ENCODE measurements at places on chromosomes 4 and X.

GRCh38 chr4:88275949-88276515 is 8.3 kb downstream of the PPM1K start:
- DNase-seq = no peak

DNA sequence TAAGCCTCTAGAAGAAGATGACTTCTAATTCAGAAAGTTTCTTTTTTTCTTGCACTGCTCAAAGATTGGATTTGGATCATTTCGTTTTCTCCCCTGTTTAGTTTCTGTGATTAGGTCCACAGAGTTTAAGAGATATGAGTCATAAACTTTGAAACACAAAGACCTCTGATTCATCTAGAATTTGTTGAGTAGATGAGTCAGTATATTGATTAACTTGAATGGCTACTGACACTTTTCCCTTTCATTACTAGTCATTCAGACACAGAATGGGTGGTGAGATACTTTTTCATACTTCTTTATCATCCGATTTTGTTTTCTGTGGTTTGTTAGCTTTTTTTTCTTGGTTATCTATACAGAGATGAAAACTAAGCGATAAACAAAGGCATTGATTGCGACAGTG is 34.1 kb upstream of the AFF2 start:
- DNase-seq = no peak

DNA sequence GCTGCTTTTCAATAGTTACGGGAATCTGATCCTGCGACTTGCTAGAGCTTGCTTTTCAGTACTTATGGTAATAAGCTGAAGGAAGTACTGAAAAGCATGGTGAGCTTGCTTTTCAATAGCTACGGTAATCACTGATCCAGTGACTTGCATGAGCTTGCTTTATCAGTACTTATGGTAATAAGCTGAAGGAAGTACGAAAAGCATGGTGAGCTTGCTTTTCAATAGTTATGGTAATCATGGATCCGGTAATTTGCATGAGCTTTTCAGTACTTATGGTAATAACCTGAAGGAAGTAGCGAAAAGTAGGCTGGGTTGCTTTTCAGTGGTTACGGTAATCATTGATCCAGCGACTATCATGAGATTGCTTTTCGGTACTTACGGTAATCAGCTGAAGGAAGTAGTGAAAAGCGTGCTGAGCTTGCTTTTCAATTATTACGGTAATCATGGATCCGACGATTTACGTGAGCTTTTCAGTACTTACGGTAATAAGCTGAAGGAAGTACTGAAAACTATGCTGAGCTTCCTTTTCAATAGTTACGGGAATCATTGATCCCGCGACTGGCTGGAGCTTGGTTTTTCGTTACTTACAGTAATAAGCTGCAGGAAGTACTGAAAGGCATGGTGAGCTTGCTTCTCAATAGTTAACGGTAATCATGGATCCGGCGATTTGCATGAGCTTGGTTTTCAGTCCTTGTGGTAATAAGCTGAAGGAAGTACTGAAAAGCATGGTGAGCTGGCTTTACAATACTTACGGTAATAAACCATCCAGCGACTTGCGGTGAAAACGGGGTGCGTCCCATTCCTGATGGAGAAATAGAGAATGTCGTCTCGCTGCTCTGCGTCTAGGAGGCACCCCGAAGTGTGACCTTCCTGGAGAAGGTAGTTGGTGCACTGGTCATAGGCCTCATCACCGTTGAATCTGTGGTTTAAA is 6.5 kb downstream of the CRLF2 start:
- peak; percentile 68 for DNase-seq

GRCh38 chr4:76802236-76803021 is 95.5 kb downstream of the SOWAHB start:
- no peak for DNase-seq

DNA sequence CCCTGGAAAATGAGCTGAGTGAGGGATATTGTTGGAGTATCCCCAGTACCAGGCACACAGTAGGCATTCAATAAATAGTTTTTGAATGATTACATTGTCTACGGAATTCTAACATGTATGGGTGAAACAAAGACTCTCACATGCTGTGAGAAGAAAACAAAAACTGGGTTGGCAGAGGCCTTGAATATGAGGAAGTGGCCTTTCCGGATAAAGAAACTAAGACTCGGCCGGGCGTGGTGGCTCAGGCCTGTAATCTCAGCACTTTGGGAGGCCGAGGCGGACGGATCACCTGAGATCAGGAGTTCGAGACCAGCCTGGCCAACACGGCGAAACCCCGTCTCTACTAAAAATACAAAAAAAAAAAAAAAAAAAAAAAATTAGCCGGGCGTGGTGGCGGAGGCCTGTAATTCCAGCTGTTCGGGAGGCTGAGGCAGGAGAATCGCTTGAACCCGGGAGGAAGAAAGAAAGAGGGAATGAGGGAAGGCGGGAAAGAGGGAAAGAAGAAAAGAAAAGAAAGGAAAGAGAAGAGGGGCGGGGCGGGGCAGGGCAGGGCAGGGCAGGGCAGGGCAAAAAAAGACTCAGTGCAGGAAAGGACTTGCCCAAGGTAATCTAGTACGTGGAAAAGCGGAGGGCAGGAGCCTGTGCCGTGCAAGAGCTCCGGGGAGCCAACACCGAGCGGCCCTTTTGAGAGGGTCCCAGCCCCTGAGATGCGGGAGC is 689 bp upstream of the TMA16 start:
- DNase-seq = no peak

- no peak for DNase-seq
Measured at GRCh38 chr4:89419111-89419695, 111.6 kb upstream of the GPRIN3 start.

DNA sequence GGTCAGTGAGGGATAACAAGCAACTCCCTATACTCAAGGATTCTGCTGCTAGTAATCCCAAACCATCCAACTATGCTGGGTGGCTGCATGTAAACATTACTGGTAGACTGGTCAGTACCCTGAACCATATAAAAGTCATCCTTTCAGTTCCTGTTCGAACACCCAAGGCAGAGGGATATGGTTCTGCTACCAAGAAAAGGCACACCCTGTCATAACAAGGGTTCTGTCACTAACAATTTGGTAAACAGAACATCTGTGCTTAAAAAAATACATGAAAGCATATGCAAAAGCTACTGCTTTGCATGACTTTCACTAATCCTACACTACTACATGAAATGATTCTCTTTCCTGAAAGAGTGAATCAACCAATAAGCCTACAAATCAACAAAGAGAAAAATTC is 76.8 kb upstream of the MCF2 start:
- no peak for DNase-seq

DNA sequence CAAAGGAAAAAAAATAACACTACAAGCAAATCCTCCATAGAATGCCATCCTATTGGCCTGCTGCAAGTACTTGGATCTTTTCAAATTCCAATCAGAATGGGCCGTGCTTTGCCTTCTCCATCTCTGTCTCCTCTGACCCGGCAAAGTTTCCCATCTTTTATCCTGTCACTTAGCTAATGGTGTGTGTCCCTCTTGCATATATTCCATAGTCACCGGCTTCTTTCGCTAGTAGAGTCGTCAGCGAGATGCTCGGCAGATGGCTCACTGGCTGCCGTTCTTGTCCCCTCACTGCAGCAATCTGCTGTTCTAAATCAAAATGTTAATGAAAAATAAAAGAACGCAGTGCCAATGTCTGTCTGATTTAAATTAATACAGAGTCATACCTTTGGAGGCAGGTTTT is 22.1 kb downstream of the GRIA3 start:
- no peak for DNase-seq

- no peak for DNase-seq
Measured at GRCh38 chr4:54607067-54607466, 50.7 kb upstream of the KIT start.

GRCh38 chrX:39946822-39947221 is 150.9 kb downstream of the BCOR start:
- peak; percentile 87 for DNase-seq

DNA sequence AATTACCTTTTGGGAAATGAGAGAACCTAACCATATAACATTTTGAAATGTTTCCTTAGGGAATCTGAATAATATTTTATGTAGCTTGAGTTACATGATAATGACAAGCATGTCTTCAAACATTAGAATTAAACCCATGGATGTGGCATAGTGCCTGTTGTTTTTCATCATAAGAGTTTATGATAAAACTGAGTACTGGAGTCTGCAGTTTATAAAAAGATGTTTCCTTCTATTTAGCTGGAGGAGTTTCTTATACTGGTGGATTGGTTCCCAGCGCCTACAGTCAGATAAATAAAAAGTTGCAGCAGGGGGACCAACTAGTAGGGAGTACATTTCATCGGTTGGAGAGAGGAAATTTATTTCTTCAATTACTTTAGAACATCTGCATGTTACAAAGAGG is 70.1 kb upstream of the PCDH18 start:
- no peak for DNase-seq

DNA sequence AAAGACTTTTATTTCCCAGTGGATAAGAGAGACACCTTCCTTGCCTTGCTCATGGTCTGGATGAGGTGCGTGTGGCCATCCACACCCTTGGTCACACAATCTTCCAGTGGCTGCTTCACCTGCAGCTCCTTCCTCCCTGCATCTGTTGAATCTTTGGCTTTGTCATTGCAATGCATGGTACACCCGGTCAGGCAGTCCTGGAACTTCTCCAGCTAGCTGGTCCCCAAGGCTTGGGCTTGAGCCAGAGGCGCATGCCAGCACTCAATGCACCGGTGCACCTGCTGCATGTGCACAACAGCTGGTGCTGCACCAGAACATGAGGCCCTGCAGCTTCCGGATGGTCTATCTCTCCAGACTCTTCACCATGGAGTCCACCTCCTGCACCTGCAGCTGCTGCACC is 31.7 kb downstream of the SCML1 start:
- DNase-seq = no peak

GRCh38 chrX:68870357-68870756 is 41.5 kb downstream of the EFNB1 start:
- no peak for DNase-seq

DNA sequence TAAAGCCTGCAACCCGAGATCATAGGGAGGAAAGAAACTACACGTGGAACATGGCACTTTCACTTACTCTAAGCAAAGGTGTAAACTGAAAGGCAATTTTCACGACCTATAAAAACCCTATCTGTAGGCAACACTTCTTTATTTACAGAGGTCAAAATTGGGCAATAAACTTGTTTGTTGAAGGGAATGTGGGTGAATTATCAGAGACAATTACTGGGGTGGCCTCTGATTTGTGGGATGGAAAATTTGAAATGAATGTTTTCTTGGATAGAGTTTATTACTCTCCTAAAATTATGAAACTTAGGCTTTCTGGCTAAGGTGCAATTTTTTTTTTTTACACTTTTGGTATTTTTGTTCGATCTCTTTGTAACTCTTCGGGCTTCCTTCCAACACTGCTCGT is 734.1 kb upstream of the TENM3 start:
- no peak for DNase-seq

GRCh38 chr4:87211249-87211952 is 9.0 kb downstream of the KLHL8 start:
- no peak for DNase-seq

DNA sequence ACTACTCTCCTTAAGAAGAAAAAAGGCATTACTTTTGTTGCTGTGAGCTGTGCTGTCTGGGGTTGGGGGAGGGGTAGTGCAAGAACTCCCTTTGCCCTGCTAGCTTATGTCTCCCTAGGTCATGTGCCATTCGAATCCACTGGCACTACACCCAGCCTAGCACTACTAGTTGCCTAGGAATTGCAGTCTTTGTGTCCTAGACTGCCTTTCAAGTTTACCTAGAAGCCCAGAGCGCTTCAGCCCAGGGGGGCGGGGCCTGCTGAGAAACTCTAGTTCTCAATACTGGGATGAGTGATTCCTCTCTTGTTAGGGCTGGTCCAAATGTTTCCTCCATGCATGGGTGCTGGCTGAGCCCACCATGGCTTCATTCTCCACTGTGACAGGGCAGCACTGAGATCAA is 1011.5 kb downstream of the PCDH19 start:
- no peak for DNase-seq

DNA sequence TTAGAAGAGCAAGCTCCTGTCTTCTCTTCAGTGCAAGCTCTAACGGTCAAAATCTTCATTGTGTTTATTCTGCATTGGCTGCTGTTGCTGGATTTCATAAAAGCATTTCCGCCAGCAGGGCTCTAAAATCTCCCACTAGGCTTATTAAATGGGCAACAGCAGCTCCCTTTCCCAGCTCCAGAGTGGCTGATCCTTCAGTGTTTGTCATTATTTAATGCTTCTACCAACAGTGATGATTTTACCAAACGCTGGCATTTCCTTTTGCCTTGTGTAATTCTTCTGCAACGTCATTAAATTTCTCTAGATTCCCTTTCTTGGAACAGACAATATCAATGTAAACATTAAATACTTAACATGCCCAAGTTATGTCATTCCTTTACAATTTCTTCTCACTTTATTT is 20.1 kb downstream of the SLC7A11 start:
- DNase-seq = peak; percentile 66

DNA sequence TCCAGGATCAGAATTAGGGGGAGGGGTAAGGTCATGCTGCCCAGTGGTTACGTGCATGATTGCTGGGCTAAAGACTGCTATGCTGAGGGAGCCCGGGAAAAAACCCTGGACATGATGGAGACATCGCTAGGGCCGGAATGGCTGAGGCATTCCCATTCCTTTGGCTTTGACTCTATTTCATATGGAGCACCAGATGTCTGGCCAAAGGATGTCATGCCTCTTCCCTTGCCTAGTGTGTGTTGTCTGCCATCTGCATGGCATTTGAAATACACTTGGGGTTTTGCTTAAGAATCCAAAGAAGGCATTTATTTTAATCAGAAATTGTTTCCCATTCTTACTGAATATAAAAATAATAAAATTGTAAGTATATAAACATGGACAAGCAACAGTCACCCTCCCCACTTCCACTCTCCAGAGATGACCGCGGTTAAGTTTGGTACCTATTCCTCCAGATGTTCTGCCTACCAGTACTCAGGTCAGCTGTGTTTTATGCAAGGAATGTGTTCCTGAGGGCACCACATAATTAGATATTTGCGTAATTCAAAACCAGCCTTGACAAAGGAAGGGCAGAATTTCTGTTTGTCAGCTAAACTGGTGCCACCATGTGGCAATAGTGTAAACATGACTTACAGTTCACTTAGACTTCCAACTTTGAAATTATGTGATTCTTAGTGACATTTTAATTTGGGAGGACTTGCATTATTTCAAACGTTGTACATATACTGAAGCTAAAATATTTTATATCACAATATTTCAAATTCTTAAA is 105.9 kb downstream of the CT47B1 start:
- peak; percentile 69 for DNase-seq

- no peak for DNase-seq
Measured at GRCh38 chrX:47846040-47846439, 9.3 kb downstream of the ZNF81 start.

- DNase-seq = peak; percentile 42
Measured at GRCh38 chrX:7346021-7346420, 198.1 kb upstream of the PUDP start.

DNA sequence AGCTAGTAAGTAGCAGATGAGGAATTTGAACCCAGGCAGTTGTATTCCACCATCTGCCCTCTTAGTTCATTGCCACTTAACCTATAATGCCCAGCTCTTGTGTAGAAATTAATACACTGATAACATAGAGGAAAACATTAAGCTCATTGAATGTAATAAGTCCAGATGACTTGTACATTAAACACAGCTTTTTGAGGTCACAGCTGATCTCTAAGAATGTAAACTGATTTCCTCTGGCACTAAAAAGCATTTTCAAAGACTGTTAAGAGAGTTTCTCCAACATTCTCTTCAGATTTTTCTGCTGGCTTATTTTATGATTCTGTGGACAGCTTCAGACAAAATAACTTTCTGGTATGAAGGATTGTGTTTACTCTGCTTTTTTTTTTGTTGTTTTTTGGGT is 42.7 kb downstream of the HPRT1 start:
- no peak for DNase-seq

- DNase-seq = no peak
Measured at GRCh38 chrX:140157143-140157542, 191.8 kb upstream of the CXorf66 start.

GRCh38 chr4:55824865-55825264 is 5.3 kb downstream of the EXOC1L start:
- DNase-seq = no peak
